A549 treated with Mapracorat at 1 μM for 4 hours (cell line): ENCODE measurements at places on chromosomes 4 and X. TPM values are rescaled to one million over a fixed set of nuclear protein-coding genes. Genes with fewer than 3 reads are reported as not detected.

The GSX2 gene
- total RNA-seq = not detected in 5 replicates

The SSX4 gene
- total RNA-seq = not detected in 5 replicates

The FHIP1A gene
- 0.07 to 0.84 TPM (median 0.13 TPM) in 5 replicates for total RNA-seq

The GAGE1 gene
- total RNA-seq = not detected in 5 replicates

The BEX3 gene
- total RNA-seq = 249 to 266 TPM (median 261 TPM) in 5 replicates

The NAA11 gene
- not detected in 5 replicates for total RNA-seq

The SOD3 gene
- not detected in 5 replicates for total RNA-seq

The UCP1 gene
- total RNA-seq = not detected in 5 replicates

The TMEM156 gene
- total RNA-seq = 18.6 to 22.7 TPM (median 20.8 TPM) in 5 replicates

The FAM53A gene
- 0.56 to 1.6 TPM (median 0.79 TPM) in 5 replicates for total RNA-seq

The TRIM61 gene
- not detected in 5 replicates for total RNA-seq

The DKK2 gene
- not detected in 5 replicates for total RNA-seq

The CLNK gene
- not detected in 5 replicates for total RNA-seq

The CENPVL3 gene
- 0.08 to 0.22 TPM (median 0.21 TPM) in 5 replicates for total RNA-seq

The RBM47 gene
- 19.2 to 24.7 TPM (median 23.5 TPM) in 5 replicates for total RNA-seq

The TMPRSS11F gene
- not detected in 5 replicates for total RNA-seq

The EOLA1 gene
- 19.7 to 23.2 TPM (median 21.7 TPM) in 5 replicates for total RNA-seq

The RBMXL3 gene
- total RNA-seq = not detected in 5 replicates

The CCSER1 gene
- not detected in 5 replicates for total RNA-seq

The ATP1B4 gene
- total RNA-seq = 0.04 TPM in 2 of 5 replicates, not detected in the others

The AREG gene
- 30.9 to 36.6 TPM (median 33.2 TPM) in 5 replicates for total RNA-seq
